SK-N-SH (cell line): ENCODE measurements at places on chromosomes 12 and 14. TPM values are rescaled to one million over a fixed set of nuclear protein-coding genes. Genes with fewer than 3 reads are reported as not detected.

- H3K36me3 ChIP-seq = no peaks in the 10 kb centered on the region
- no peak overlapping the region for H3K4me3 ChIP-seq
- no peak for DNase-seq
- H3K4me1 ChIP-seq = peaks cover 12% of the 10 kb centered on the region; the same call in 1 of the 2 replicates
- no peak overlapping the region for H3K27ac ChIP-seq
Measured at GRCh38 chr14:61388173-61388975, 67.0 kb downstream of the PRKCH start.

- DNase-seq = no peak
- peaks cover 7% of the 10 kb centered on the region for H3K36me3 ChIP-seq
- no peaks in the 10 kb centered on the region for H3K27me3 ChIP-seq
- H3K4me3 ChIP-seq = no peak overlapping the region
- peaks cover 5% of the 10 kb centered on the region; the same call in 1 of the 2 replicates for H3K4me1 ChIP-seq
- H3K27ac ChIP-seq = no peak overlapping the region
Measured at GRCh38 chr14:101780887-101781239, 19.4 kb downstream of the PPP2R5C start.

DNA sequence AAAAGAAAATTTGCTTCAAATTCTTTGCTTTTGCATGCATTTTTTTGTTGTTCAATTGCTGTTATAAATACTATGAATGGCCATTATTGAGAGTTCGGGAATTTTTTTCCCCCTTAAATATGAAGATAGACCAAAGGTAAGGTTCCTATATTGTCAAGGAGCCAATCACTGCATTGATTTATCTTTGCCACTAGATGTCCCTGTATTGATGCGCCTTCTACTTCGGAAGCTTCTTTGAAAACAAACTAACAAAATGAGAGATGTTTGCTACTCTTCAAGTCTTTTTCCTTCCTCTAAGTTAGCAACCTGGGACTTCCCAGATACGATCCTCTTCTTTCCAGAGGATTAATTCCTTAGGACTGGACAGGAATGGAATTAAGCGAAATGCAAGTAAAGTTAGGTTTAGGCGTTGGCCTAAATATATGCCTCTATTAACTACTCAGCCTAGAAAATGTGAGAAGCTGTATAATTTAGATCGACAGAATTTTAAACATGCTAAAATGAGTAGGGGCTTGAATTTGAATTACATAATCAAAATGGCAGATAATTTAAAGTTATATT lies 318.1 kb downstream of the AEBP2 start:
- no peaks in the 10 kb centered on the region; the same call in 1 of the 2 replicates for H3K4me1 ChIP-seq
- peak; percentile 31 for DNase-seq
- H3K27ac ChIP-seq = no peak overlapping the region
- no peaks in the 10 kb centered on the region for H3K27me3 ChIP-seq

DNA sequence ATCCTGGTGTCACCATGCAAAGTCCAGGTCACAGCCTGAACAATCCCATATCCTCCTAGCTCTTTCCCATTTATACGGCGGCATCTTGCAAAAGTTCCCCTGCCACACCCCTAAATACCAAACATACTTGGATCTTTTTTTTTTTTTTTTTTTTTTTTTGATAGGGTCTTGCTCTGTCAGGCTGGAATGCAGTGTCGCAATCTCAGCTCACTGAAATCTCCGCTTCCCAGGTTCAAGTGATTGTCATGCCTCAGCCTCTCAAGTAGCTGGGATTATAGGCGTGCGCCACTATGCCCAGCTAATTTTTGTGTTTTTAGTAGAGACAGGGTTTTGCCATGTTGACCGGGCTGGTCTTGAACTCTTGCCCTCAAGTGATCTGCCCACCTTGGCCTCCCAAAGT lies 451.3 kb downstream of the GLT1D1 start:
- H3K4me3 ChIP-seq = no peak overlapping the region
- no peak for DNase-seq
- H3K27ac ChIP-seq = no peak overlapping the region
- H3K36me3 ChIP-seq = no peaks in the 10 kb centered on the region
- H3K4me1 ChIP-seq = no peaks in the 10 kb centered on the region
- no peaks in the 10 kb centered on the region for H3K27me3 ChIP-seq

- no peaks in the 10 kb centered on the region for H3K36me3 ChIP-seq
- no peaks in the 10 kb centered on the region for H3K4me1 ChIP-seq
- no peak overlapping the region for H3K4me3 ChIP-seq
- no peak for DNase-seq
- no peaks in the 10 kb centered on the region for H3K27me3 ChIP-seq
Measured at GRCh38 chr14:59147007-59147406, 41.5 kb upstream of the DAAM1 start.

- H3K27me3 ChIP-seq = no peaks in the 10 kb centered on the region; the same call in 1 of the 2 replicates
- H3K36me3 ChIP-seq = no peaks in the 10 kb centered on the region
- no peak for DNase-seq
- H3K27ac ChIP-seq = no peak overlapping the region
- 0 out of 2 replicates have a peak overlapping the region, but pooled peaks have one; percentile 16 for H3K4me3 ChIP-seq
- no peaks in the 10 kb centered on the region for H3K4me1 ChIP-seq
Measured at GRCh38 chr12:51869496-51869865, 18.4 kb upstream of the ANKRD33 start.

- H3K27ac ChIP-seq = no peak overlapping the region
- no peaks in the 10 kb centered on the region for H3K4me1 ChIP-seq
- H3K36me3 ChIP-seq = no peaks in the 10 kb centered on the region
- no peak for DNase-seq
Measured at GRCh38 chr12:72522411-72522810, 250.2 kb downstream of the TRHDE start.

- H3K4me3 ChIP-seq = no peak overlapping the region
- no peak overlapping the region for H3K27ac ChIP-seq
- H3K4me1 ChIP-seq = no peaks in the 10 kb centered on the region; the same call in 1 of the 2 replicates
- H3K27me3 ChIP-seq = no peaks in the 10 kb centered on the region
Measured at GRCh38 chr12:46126050-46126727, 135.8 kb upstream of the SCAF11 start.

- H3K27ac ChIP-seq = peak overlapping the region; percentile 94
- peaks cover 3% of the 10 kb centered on the region; the same call in 1 of the 2 replicates for H3K36me3 ChIP-seq
- no peaks in the 10 kb centered on the region for H3K27me3 ChIP-seq
- H3K4me1 ChIP-seq = peaks cover 13% of the 10 kb centered on the region; the same call in 1 of the 2 replicates
- H3K4me3 ChIP-seq = peak overlapping the region; percentile 80
Measured at GRCh38 chr14:73057944-73058223, 450 bp upstream of the RBM25 start.

GRCh38 chr14:21476523-21476924 lies 235 bp downstream of the RAB2B start:
- DNase-seq = peak; percentile 83
- peaks cover 19% of the 10 kb centered on the region for H3K36me3 ChIP-seq
- peak overlapping the region; percentile 99 for H3K4me3 ChIP-seq
- no peaks in the 10 kb centered on the region for H3K27me3 ChIP-seq
- H3K4me1 ChIP-seq = peaks cover 4% of the 10 kb centered on the region; the same call in 1 of the 2 replicates

DNA sequence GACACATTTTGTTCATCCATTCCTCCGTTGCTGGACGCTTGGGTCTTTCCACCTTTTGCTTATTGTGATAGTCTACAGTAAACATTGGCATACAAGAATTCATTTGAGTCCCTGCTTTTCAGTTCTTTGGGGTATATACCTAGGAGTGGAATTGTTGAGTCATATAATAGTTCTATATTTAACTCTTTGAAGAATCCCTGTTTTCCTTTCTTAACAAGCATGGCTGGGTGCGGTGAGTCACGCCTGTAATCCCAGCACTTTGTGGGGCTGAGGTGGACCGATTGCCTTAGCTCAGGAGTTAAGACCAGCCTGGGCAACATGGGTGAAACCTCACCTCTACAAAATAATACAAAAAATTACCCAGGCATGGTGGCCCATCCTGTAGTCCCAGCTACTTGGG lies 75.4 kb downstream of the CCDC92 start:
- H3K27ac ChIP-seq = no peak overlapping the region
- no peaks in the 10 kb centered on the region for H3K27me3 ChIP-seq
- H3K4me1 ChIP-seq = 0 out of 2 replicates have a peak, but pooled peaks cover 5% of the 10 kb centered on the region
- H3K36me3 ChIP-seq = no peaks in the 10 kb centered on the region

DNA sequence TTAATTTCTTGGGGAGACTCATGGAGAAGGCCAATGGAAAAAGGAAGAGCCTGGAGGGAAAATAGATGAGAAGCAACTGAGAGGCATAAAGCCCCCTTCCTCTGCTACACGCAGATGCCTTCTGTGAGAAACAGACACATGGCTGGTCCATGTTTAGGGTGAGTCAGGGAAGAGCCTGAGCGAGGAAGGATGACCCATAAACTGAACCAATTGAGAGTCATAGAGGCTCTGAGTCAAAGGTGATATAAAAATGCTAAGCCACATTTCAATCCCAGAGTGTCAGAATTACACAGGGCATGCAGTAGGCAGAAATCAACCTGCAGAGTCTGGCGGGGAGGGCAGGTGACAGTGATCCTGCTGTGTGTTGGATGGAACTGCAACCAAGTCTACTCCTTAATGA lies 30.1 kb upstream of the NEDD1 start:
- H3K27me3 ChIP-seq = no peaks in the 10 kb centered on the region
- H3K27ac ChIP-seq = no peak overlapping the region
- no peaks in the 10 kb centered on the region for H3K36me3 ChIP-seq
- DNase-seq = no peak
- no peaks in the 10 kb centered on the region for H3K4me1 ChIP-seq

DNA sequence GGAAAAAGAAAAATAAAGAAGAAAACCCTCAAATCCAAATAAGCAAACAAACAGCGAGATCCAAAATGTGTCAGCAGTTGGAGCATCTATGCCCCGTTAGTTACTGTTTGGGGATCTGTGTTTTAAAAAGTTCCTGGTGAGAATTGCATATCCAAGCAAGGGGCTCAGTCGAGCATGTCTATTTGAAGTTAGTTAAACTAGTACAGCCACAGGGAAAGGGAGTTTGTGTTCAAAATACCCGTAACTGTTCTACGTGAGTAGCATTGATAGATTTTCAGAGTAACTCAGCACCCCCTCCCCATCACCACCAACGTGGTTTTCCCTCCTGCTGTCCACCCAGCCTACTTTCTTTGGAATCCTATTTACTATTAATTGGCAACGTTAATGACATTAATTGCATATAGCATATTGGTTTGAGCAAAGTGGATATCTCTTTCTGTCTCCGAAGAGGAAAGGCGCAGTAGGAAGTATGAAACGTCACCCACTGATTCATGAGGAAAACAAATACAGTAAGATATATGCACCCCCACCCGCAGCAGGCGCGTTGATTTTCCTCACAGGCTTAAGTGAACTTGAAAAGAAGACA lies 1.5 kb downstream of the NPAS3 start:
- peaks cover 13% of the 10 kb centered on the region; the same call in 1 of the 2 replicates for H3K4me1 ChIP-seq
- no peaks in the 10 kb centered on the region for H3K36me3 ChIP-seq
- no peak for DNase-seq
- H3K4me3 ChIP-seq = peak overlapping the region; percentile 72

DNA sequence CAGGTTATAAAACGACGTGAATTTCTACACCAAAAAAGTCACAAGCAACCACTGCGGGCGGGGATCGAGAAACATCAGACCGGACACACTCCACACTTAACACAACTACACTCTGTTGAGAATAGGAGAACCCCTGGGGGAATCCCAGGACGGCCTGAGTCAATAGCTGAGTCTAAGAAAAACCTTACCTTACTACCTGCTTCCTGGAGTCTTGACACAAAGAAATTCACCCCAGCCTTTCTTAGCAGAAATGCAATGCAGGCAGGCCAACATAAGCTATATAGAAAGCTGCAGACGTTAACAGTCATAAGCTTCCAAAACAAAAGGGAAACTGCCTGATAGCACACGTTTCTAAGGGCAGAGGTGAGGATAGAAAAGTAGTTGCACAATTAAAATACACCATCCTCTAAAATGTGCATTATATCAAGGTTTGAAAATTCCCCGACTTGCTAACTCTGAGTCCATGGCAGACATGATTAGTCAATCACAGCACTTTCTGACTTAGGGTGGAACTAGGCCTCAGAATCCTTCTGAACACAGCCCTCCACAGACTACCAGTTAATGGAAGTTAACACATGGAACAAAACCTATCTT lies 68.0 kb downstream of the CCDC88C start:
- H3K27ac ChIP-seq = no peak overlapping the region
- no peaks in the 10 kb centered on the region for H3K27me3 ChIP-seq
- H3K36me3 ChIP-seq = no peaks in the 10 kb centered on the region
- DNase-seq = no peak

DNA sequence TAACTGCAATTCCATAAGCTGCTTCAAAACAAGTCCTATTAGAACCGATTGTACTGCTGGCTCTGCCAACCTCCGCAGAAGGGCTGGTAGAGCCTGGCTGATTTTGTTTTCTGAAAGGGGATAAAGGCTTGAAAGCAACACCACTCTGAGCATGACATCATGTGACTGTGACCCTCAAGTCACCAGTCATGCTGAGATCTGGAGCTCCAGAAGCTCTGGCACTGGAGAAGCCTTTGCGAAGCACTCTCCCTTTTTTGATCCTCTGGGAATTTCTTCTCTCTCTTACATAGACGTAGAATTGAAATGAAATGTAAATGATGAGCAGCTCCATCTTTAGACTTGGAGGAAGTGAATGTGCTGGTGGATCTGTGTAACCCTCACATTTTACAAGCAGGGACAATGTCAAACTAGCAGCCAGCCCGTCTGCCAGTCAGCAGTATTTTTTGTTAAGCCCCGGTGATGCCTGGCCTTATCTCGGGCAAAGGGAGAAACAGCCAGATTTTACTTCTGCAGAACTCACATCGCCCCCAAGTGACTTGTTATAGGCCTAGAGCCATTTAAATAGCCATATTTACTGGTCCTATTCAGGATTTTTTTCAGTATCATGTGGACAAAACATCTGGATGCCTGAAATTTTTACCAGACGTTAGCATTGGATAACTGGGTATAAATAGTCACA lies 112.1 kb upstream of the NPAS3 start:
- H3K27me3 ChIP-seq = no peaks in the 10 kb centered on the region
- peak; percentile 25 for DNase-seq
- no peak overlapping the region for H3K27ac ChIP-seq
- no peak overlapping the region for H3K4me3 ChIP-seq
- peaks cover 12% of the 10 kb centered on the region for H3K4me1 ChIP-seq
- no peaks in the 10 kb centered on the region for H3K36me3 ChIP-seq

DNA sequence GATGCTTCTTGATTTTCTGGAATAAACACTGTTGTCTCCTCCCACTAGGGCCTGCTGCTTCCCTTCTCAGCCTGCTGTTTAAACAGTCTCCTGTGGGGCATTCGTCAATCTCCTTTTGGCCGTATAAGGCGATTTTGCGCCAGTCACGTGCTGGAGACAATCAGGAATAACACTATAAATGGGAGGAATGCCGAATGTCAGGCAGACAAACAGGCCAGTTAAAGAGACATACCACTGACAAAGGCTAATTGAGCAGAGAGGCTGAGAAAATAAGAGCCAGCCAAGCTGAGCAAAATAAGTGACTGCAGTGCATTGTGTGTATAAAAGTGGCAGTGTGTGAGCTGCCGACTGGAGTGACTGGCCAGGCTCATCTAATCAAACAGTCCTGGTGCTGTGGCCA lies 23.3 kb downstream of the DMAC2L start:
- DNase-seq = peak; percentile 55
- H3K36me3 ChIP-seq = peaks cover under 1% of the 10 kb centered on the region
- peaks cover 17% of the 10 kb centered on the region; the same call in 1 of the 2 replicates for H3K4me1 ChIP-seq
- H3K4me3 ChIP-seq = no peak overlapping the region
- no peaks in the 10 kb centered on the region for H3K27me3 ChIP-seq
- peak overlapping the region; percentile 49; the same call in 1 of the 2 replicates for H3K27ac ChIP-seq

The ADSS1 gene
- polyA plus RNA-seq = 11.8 and 14.3 TPM in 2 replicates

The SIX6 gene
- polyA plus RNA-seq = not detected in 2 replicates

The MOK gene
- polyA plus RNA-seq = 13.3 and 15.2 TPM in 2 replicates

The E2F7 gene
- 8.8 and 9.2 TPM in 2 replicates for polyA plus RNA-seq

The IFNG-AS1 gene
- not detected in 2 replicates for polyA plus RNA-seq

The SLC17A8 gene
- 0.11 TPM in 1 of 2 replicates, not detected in the other for polyA plus RNA-seq

The RPGRIP1 gene
- not detected in 2 replicates for polyA plus RNA-seq

The SERPINA3 gene
- polyA plus RNA-seq = 0.25 and 0.45 TPM in 2 replicates

The SLCO1B1 gene
- not detected in 2 replicates for polyA plus RNA-seq

The PIWIL1 gene
- polyA plus RNA-seq = 0.03 and 0.05 TPM in 2 replicates

The TDRD9 gene
- not detected in 2 replicates for polyA plus RNA-seq

The SERPINA10 gene
- not detected in 2 replicates for polyA plus RNA-seq
